ENCODE measurements at places on chromosomes 5 and 9.

- DNase-seq = no peak
These were observed 41.0 kb downstream of the MLANA start for GRCh38 chr9:5931657-5932056.

GRCh38 chr9:105722099-105722498 lies 27.8 kb downstream of the TMEM38B start:
- DNase-seq = no peak

DNA sequence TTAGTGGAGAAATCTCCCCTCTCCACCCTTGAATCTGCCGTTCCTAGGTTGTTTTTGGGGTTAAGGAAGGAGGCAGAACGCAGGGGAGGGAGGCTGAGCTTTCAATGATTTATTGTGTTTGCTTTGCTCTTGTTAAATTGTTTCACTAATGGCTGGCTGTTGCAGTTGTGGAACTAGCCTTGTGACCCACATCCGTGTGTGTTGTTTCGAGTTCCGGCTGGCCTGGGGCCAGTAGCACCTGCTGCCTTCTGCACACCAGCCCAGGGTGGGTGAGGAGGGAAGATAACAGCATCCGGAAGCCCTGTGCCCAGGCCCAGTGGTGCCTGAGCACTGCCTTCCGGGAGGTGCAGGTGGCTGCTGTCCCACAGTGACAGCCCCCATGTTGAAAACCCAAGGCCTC lies 3.6 kb downstream of the ERGIC1 start:
- DNase-seq = peak; percentile 90

GRCh38 chr5:130652176-130652575 lies 512.9 kb downstream of the HINT1 start:
- no peak for DNase-seq

GRCh38 chr9:137295238-137295811 lies 6.7 kb downstream of the NRARP start:
- DNase-seq = peak; percentile 36

GRCh38 chr5:126633552-126633951 lies 32.8 kb downstream of the PHAX start:
- no peak for DNase-seq

GRCh38 chr9:137691646-137692351 lies 73.0 kb downstream of the EHMT1 start:
- DNase-seq = no peak

DNA sequence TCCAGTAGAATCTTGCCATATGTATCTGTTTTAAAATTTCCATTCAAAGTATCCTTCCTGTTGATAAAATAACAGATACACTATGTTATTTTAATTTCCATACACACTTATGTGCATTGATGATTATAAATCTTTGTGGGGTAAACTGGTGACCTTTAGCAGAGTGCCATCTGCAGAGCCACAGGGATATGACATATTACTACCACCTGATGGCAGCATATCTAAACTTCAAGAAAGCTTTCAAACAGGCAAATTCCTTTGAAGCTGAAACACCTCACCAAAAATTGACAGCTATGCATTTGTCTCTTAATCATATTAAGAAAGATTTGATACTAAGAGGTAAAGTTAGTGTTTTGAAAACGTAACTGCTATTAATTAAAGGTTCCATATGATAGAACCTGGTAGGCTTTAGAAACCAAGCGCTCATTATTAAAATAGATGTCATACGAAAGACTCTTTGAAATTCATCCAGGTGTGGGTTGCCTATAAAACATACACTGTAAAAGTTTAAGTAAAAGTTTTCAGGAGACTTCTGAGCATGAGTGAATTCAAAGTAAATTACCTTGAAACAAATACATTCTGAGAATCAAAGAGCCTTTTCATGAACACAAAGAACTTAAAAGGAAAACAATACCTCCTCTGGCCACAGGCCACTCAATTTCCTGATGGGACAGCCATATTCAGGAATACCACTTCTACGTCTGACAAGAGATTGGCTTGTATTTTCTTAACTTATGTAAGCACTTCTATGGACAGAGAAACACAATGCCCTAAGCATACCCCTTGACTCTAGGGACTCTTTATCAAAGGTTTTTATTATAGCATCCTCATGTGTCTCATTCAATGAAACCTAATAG lies 93.3 kb downstream of the KIAA0825 start:
- DNase-seq = no peak

DNA sequence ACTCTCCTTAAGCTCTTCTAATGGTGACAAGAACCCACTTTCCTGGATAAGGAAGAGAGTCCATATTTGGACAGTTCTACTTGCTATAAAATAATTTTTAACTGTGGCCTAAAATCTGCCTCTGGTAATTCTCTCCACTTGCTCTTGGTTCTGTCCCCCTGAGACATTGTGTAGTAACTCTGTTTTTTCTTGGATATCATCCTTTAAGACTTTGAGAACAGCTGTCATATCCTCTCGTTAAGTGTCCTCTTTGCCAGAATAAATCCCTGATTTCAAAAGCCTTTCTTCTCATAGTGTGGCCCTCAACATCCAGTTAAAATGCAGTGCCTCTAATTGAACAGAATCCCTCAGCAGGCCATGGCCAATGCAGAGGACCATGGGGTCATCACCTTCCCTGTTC lies 101.5 kb downstream of the ARHGEF28 start:
- no peak for DNase-seq

GRCh38 chr9:20507431-20507830 lies 114.9 kb downstream of the MLLT3 start:
- no peak for DNase-seq

- DNase-seq = no peak
These were observed 506.5 kb downstream of the ISL1 start for GRCh38 chr5:51889703-51890102.

DNA sequence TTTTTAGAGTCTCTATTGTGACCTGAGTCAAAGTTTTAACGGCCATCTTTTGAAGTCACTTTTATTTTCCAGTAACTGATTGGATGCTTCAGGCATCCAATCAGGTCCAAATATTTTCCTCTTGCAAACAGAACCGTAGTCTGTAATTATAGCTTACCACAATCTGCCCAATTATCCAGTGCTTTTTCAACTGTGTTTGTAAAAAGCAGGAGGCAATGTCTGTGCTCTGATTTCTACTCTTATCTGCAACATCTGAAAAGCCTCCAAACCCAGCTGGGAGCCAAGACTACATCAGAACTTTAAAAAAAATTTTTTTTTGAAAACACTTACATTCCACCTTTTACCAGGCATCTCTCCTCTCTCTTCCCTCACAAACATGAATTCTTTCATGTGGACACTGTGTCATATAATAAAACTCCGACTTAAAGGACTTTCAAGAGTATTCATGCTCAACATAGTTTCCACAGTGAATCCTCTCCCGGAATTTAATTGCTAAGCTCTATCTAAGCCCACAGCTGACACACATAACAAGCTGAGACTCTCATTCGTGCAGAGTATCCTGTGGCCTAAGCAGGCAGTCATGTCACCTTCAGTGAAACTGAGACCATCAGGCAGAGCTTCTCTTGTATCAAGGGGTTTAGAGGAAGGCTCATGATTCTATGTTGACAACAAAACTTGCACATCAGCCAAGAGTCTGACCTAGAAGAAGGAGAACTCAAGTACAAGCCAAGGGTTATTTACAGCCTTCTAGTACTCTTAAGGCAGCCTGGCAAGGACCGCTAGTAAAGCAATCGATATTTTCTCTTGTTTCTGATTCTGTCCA lies 272.7 kb downstream of the TLE1 start:
- DNase-seq = no peak

GRCh38 chr5:58582019-58582802 lies 664 bp upstream of the RAB3C start:
- DNase-seq = peak; percentile 78

DNA sequence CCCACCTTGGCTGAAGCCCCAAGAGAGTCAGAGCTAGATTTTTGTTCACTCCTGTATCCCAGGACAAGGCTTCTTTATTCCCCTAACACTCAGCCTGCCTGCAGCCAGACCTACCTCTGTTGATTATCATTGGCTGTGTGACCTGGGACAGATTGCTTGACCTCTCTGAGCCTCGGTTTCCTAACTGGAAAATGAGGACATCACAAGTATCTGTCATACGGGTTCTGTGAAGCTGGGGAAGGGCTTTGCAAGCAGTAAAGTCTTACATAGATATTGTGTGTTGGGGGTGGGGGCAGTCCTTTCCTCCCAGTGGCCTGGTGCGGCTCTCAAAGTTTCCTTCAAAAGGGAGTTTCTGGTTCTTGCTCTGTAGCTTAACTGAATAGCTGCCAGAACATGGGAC lies 2.5 kb upstream of the NEK6 start:
- peak; percentile 6 for DNase-seq

- peak; percentile 65 for DNase-seq
These were observed 79.3 kb downstream of the SLC28A3 start for GRCh38 chr9:84261070-84261746.

DNA sequence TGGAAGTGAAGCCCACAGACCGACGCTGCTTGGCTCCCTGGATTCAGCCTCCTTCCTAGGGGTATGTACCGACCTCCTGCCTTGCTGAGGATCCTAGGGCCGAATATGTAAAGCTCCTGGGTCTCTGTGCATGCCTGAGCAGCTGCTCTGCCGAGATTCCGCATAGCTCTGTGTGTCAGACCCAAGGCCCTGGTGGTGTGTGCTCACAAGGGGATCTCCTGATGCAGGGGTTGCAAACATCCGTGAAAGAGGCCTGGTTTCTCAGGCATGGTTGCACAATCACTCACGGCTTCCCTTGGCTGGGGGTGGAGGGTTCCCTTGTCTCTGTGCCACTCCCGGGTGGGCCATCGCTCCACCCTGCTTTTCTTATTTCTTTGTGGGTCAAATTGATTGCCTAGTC lies 19.9 kb upstream of the SVEP1 start:
- DNase-seq = no peak

DNA sequence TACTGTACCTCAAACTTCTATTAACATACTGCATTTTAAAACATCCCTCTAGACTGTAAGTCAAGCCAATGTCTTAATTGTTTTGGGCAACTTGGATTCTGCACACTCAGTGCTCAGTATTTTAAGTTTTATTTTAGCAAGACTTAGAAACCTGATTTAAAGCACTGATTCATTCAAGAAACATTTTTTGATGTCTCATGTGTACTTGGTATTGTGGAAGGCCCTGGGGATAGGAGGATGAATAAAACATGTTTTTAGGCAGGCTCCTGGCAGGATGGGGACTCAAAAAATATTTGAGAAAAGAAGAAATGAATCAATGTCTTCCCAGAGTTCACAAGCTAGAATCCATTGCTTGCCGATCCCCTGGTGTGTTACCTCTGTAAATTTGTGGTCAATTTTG lies 334.0 kb upstream of the PUM3 start:
- DNase-seq = no peak

DNA sequence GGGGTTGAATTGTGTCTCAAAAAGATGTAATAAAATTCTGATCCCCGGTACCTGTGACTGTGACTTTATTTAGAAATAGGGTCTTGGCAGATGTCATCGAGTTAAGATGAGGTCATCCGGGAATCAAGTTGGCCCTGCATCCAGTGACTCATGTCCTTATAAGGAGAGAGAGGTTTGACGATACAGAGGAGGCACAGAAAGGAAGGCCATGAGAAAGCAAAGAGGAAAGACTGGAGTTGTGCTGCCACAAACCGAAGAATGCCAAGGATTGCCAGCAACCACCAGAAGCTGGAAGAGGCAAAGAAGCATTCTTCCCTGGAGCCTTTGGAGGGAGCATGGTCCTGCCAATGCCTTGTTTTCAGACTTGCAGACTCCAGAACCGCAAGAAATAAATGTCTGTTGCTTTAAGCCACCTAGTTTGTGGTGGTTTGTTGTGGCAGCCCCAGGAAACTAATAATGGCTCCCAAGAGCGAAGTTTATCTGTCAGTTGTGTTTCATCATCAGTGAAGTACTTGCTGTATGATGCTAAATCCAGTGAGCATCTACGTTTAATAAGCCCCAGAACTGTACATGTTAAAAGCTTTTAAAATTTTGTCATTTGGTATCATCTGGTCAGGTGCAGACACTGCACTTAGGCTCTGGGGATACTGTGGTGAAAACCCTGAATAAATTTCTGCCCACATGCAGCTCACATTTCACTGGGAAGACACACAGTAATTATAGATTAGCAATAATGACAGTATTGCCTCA lies 114.8 kb downstream of the TLE4 start:
- DNase-seq = no peak

GRCh38 chr9:102049586-102050246 lies 311.3 kb upstream of the GRIN3A start:
- no peak for DNase-seq

GRCh38 chr9:1673300-1673699 lies 341.8 kb upstream of the SMARCA2 start:
- no peak for DNase-seq

- DNase-seq = no peak
These were observed 273.7 kb downstream of the CETN3 start for GRCh38 chr5:90135779-90136378.

Data from pancreas (tissue), 10 donors.